ENCODE measurements at places on chromosomes 5 and 9.

GRCh38 chr9:131668439-131669268 lies 71.2 kb downstream of the RAPGEF1 start:
- peak; percentile 88 for DNase-seq

- DNase-seq: no peak
Measured at GRCh38 chr9:98281281-98281680, 25.8 kb upstream of the TBC1D2 start.

GRCh38 chr9:110744715-110745384 lies 76.3 kb downstream of the MUSK start:
- no peak for DNase-seq

DNA sequence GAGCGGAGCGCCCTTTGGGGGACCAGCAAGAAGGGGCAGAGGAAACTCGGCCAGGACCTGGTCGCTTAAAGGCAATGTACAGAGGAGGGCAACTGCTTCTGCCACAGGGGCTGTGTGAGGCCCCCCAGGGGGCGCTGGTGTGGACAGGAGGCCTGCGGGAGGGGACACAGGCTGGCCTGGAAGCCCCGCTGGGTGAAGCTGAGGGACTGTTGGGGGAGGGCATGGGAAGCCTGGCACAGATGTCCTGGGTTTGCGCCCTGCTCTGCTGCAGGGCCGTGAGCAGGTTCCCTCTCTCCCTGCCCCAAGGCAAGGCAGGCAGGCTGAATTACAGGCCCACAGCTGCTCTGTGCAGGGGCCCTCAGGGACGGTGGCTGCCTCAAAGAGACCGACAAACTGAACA lies 5.4 kb downstream of the MED22 start:
- DNase-seq: no peak

DNA sequence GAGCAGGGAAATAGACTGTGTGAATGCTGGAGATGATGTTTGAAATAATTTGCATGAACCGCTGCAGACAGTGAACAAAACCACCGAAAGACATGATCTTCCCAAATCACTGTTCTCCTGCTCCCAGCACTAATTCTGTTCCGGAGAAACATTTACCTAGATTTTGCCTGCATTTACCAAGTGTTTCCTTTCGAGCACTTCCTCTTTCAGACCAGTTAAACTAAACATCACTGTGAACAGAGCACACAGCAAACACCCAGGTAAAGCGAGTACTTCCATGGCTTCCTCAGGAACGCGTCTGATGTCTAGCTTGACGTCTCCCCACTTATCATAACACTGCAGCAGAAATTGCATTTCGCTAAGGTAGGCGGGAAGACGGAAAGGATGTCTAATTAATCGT lies 45.1 kb upstream of the PTCH1 start:
- no peak for DNase-seq

GRCh38 chr5:170860818-170861666 lies 776 bp upstream of the RANBP17 start:
- DNase-seq: no peak

DNA sequence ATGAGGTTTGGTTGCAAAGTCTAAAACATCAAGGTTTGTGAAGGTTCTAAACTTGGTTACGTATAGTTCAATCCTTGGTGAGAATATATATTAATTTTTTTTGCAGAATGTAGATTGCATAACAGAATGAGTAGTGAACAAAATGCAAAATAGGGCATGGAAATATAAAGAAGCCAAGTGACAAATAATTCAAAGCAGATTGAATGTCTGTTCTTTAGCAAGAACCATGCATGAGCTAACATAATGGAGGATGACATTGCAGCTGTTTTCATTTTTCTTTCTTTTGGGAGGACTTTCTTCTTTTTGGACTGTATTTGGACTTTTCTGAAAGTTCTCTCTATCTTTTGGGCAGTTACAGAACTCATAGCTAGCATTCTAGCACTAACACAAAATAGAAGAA lies 194.8 kb upstream of the MRPS30 start:
- DNase-seq: no peak

DNA sequence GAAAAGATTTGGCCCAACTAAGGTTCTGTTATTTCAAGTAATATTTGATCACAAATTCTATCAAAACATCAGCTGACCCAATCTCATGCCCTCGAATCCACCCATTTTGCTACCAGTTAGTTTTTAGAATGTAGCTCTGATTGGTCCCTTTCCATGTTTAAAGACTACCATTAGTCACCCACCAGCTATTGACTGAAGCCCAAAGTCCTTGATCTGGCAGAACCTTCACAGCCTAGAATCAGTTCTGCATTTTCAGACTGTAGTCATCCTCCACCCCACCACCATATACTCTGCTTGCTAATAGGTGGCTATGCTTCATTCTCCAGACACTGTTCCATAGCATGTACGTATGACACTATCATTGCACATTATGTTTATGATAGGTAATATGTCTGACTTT lies 182.2 kb upstream of the TARS1 start:
- no peak for DNase-seq

DNA sequence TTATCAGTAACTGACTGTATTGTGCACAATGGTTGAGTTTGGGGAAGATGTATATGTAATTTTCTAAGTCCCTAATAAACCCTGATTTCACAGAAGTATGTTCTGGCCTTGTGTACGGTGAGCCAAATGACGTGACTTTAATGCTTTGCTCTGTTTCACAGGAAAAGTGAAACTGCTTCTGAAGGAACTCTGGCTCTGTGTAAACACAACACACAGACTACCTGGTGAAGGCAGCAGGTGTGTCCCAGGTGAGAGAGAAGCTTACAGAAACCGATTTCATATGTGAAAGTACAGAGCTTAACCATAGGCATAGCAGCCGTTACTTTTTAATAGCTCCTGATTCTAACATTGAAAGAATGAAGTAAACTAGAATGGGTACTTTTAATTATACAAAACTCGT lies 31.9 kb downstream of the ICE1 start:
- no peak for DNase-seq

DNA sequence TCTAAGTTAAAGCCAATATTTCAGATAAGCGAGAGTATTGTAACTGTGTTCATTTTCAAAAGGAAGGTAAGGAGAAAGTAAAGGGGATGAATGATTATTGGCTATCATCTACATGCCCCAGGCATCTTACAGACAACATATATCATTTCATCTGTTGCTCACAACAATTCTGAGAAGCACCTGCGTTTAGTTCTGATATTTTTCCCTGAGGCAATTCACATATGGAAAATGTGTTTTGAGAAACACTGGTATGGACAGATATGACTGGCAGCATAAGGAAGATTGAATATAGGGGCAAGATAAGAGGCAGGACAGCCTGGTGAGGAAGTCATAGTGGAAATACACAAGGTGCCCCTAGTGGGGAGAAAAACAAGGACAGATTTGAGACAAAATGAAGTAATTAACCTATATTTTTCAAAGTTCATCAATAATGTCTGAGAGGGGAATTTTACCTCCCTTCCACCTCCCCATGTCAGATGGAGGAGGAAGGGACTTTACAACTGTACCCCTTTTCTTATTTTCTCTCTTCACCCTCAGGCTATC lies 87.7 kb upstream of the TRIM32 start:
- DNase-seq: no peak

DNA sequence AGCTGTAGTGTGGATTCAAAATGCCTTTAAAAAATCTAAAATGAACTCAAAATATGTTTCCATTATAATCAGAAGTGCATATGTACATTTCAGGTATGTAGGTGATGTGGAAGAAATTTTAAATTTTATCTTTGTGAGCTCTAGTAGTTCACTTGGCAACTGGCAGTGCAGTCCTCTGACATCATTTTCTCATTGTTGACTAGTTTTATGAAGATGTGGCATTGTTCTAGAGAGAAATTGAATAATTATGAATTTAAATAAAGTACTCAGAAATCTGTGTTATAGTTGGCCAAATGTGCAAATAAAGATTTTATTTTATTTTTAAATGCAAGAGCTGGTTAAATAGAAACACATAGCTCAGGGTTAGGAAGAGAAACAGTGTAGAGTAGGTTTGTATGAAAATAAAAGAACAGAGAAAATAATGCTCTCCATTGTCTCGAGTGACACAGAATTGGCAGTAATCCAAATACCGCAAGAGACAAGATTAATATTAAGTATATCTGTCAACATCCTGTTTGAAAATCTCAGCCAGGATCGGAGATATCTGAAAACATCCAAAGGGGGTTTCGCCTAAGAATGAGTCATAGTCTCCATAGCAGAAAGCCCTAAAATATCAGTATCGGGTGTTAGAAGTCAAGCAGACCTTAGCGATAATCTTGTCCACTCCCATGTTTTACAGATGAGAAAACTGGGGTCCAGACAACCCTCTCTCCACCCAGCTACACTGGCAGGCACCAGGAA lies 189.4 kb downstream of the CCDC192 start:
- DNase-seq: no peak

- no peak for DNase-seq
Measured at GRCh38 chr5:52502460-52502999, 285.2 kb upstream of the ITGA1 start.

DNA sequence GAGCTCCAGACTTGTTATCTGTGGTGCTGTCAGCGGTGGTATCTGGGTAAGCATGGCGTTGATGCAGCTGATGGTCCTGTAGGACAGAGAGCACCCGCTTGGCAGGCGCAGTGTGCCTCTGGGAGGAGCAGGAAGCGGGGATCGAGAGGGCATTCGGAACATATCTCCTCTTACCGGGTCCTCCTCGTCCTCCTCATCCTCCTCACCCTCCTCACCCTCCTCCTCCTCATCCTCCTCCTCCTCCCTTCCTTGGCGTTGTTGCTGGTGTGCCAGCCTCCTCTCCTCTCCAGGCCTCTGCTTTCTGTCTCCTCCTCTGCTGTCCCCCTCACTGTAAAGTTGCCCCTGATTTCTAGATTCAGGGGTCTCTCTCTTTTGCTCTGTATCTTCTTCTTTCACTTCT lies 21.2 kb downstream of the ECM2 start:
- DNase-seq: no peak

DNA sequence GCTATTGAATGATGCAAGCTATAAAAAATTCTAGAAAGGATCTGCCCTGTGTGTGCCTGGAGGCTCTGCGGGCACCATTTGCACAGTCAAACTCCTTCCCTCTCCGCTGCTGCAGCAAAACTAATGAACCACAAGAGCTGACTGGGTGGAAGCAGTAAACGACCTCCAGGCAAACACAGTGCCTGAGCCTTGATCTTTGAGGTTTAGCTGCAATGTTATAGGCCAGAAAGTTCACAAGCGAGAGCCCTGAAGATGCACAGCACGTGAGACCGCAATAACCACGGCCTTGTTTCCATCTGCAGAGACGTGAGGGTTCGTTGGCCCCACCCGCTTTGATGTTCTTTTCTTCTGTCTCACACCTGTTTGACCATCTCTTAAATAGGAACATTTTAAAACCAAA lies 69.2 kb upstream of the S1PR3 start:
- DNase-seq: peak; percentile 77

GRCh38 chr5:38715696-38716095 lies 130.1 kb upstream of the OSMR start:
- no peak for DNase-seq

DNA sequence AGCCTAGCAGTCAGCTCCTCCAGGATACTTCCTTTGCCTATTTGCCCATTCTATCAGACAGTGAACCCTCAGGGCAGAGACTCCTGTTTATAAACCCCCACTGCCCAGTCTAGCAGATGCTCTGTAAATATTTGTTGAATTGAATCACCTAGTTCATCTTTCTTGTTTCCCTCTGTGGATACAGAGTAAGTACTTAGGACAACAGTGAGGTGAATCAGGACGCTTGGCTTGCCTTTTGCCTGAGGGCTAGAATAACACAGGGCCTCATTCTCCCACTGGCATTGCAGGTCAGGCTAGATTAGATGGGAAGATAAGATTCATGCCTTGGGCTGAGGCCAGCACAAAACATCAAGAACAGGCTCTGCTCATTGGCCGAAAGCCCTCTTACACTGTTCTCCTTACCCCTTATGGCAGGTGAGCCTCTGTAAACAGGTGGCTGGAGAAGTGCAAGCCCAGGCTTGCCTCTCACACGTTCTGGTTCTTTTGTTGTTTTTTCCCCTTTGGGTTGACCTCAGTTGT lies 22.2 kb downstream of the TNFSF8 start:
- DNase-seq: peak; percentile 43

DNA sequence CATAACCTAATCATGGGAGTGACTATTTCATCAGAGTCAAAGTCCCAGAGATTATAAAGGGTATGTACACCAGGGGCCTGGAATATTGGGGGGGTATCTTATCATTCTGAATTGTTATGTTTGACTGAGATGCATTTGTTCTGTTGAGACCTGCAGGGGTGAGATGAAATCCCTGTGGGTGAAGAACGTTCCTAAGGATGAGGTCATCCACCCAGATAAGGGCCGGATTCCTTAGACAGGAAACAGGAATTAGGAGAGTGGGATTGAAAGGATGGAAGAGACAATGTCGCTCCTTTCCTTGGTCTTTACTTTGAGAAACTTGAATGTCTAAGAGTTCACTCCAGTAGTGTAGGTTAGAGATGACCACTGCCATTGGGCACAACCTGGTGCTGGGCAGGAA lies 54.7 kb downstream of the GAS1 start:
- DNase-seq: no peak

DNA sequence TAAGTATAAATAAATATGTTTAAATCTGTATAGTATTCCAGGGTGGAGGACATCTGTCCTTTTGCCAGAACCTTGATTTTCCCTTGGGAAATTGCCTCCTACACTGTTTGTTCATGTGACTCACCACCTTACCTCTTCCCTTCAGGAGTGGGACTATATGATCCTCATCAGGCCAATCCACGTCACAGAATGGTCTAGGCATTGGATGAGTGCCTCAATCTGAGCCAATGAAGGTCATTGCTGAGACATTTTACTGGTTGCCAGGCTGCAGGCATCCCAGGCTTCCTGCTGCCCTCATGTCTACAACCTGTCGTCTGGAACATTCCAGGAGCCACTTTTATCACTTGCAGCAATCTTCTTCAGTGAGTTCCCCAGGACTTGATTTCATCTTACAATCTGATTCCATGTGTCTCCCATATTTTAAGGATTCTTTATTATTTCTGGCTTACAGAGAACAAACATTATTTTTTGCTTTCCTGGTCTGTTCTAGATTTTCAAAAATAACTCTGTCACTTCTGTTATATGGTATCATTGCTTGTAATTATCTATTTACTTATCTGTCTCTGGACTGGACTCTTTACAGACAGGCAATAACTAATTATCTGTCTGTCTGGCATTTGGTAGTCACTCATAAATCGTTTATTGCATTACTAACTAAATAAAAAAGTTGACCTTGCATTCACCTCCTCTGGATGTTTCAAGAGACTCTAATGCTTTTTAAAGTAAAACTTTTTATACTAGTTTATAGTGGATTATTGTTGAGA lies 107.3 kb upstream of the APC start:
- DNase-seq: no peak

- peak; percentile 62 for DNase-seq
Measured at GRCh38 chr5:172229904-172230303, 35.9 kb downstream of the EFCAB9 start.

All from activated CD4-positive, alpha-beta T cell treated with anti-CD3 and anti-CD28 coated beads, Interleukin-2, Interleukin-6, amounts not matched to agents 100 ng/mL and 50 ng/mL, durations not matched to agents 16 hours and 8 hours (primary cell).